ENCODE measurements at places on chromosomes 12 and 14. TPM values are rescaled to one million over a fixed set of nuclear protein-coding genes. Genes with fewer than 3 reads are reported as not detected.

DNA sequence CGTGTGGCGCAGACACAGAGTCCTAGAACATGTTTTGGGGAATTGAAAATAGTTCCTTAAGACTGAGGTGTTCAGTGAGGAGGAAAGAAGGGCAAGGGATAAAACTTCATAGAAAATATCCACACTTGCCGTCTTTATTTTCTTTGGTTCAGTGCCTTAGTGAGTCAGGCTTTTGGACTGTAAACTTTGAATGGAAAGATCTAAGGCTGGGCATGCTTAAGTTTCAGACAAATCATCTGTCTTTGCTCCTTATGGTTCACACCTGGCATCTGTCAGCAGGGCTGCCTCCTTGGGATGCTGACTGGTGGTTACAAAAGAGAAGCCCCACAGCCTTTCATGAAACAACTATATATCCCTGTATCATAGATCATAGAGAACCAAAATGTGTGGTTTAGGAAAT, 136.3 kb upstream of the PRICKLE1 start:
- no peak for DNase-seq

CHURC1 gene
- 83.8 TPM for total RNA-seq

DNA sequence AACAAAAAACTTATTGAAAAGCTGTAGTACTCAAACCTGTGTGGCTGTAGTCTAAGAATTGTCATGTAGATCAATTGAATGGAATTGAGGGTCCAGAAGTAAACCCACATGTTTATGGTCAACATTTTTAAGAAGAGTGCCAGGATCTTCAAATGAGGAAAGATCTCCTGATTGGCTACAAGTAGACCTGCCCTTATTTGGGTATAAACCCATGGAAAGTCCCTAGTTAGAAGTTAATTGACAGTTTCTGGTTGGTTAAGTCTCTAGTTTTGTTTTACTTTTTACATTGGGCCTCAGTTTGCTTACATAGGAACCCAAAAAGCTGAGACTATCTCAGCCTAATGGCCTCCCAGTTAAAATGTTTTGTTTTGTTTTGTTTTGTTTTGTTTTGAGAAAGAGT, 91.9 kb upstream of the RESF1 start:
- DNase-seq, result no peak

PPTC7 gene
- 34.5 TPM for total RNA-seq

PAPOLA gene
- total RNA-seq, result 255 TPM

VWF gene
- total RNA-seq, result not detected

KRT6C gene
- not detected for total RNA-seq

DNA sequence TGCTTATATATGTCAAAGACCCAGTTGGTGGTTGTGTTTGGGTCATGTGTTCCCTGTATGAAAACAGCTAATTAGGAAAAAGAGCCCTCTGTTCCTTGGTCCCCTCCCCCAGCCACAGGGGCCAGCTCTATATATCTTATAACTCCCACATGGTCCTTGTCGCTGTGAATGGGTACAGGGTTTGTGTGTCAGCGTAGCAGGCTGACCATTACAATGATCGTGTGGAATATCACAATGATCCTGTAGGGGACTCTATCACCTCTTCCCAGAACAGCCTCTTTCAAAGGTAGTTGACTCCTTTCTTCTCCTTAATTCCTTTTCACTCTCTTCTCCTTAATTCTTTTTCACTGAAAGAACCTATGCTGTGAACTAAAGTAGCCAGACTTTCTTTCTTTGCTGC, 51.6 kb upstream of the RIC8B start:
- DNase-seq, result no peak

- no peak for DNase-seq
Observed at GRCh38 chr14:104706733-104707607, 17.1 kb upstream of the ADSS1 start.

DNA sequence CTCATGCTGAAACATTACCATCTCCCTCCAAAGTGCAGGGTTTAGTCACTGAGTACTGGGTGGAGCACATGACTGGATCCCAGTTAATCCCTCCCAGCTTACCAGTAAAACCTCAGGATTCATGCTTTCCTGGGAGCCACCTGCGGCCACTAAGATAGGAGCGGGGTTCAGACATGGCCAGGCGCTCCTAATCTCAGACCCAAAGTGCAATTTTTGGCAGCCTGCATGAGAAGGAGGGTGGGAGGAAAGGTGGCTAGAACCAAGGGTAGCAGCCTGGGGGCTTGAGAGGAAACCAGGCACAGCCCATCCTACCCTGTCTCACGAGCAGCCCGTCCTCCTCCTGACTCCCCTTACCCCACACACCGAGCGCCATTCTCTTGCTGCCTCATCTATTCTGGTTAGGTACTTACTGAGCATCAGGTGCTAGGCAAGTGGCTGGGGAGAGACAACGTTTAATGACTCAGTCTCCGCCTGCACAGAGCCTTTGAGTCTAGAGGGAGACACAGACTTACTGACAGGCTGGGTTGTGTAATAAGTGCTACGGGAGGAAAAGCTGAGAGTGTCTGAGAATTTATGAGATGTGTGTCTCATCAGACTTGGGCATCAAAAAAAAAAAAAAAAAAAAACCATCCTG, 9.9 kb downstream of the GPRC5A start:
- no peak for DNase-seq

TAC3 gene
- not detected for total RNA-seq

GRCh38 chr12:40105265-40105514, 691 bp downstream of the SLC2A13 start:
- no peak for DNase-seq

DRAM1 gene
- total RNA-seq, result 9.6 TPM

AVPR1A gene
- not detected for total RNA-seq

DNA sequence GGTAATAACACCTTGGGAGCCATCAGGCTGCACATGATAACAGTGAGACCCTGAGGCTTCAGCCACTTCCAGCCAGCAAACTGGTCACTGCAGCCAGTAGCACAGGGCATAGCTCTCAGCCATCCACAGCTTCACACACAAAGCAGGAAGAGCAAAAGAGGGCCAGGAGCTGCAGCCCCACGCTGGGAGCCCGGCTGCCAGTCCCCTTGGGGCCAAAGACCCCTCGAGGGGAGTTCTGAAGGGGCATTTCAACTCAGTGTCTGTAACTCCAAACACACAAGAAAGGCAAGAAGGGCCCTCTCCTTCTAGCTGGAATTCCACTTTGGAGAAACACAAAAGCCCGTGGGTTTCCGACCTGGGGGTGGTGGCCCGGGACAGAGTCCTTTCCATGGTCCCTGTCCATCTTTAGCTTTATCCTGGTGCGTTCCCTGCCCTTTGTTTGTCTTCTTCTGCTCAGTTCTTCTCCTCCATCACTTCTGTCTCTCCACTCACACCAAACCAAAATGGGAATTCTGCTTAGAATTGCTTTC, 151.8 kb upstream of the FKBP4 start:
- no peak for DNase-seq

LBHD2 gene
- not detected for total RNA-seq

GRCh38 chr14:71050227-71050823, 143.1 kb downstream of the PCNX1 start:
- DNase-seq, result no peak

- DNase-seq, result no peak
Observed at GRCh38 chr12:91138337-91138920, 27.1 kb upstream of the LUM start.

GRCh38 chr12:53603196-53603595, 23.0 kb downstream of the ATF7 start:
- no peak for DNase-seq

- DNase-seq, result no peak
Observed at GRCh38 chr14:99426813-99427346, 53.8 kb downstream of the SETD3 start.

GRCh38 chr14:51318813-51319597, 79.0 kb downstream of the TMX1 start:
- no peak for DNase-seq

DNA sequence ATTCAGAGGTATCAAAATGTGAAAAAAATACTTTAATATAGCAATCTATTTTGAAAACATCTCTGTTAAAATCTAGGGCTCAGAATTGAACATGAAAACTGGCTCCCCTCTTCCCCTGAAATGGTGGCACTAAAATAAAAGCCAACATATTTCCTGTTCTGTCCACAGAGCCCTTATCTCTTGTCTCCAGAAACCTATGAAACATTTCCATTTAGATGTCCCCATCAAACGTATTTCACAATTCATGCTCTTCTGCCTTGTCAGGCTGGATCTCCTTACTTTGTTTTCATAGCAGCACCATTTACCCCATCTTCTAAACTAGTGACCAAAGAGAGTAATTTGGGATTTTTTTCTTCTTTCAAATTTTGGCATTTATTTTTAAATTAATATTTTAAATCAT, 42.4 kb downstream of the PDE3A start:
- no peak for DNase-seq

DNA sequence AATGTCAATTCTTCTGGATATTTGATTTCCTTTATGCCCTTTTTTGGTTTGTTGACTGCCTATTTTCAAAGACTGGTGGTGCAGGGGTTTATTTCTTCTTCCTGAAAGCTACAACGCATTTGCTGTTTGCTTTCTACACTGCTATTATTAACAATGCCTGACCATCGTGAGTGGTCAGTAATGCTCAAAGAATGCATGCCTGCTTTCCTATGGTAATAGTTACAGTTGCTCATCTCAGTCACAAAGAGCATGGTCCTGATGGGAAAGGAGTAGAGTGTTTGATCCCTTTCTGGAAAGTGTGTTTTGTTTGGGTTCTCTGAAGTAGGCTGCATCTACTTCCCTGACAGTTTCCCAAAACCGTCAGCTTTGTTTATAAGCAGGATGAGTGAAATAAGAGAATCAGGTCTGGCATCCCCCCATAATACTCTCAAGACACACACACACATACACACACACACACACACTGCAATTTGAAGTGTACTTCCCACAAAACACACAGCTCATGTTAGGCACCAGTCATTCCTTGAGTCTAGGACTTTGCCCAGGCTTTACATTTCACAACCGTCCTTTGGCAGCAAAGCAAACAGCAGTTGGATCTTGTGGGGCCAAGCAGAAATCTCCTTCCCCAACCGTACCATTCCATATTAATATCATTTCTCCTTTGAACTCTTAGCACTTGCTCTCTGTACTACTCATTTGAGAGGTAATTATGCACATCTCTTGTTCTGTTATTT, 56.6 kb downstream of the SUDS3 start:
- no peak for DNase-seq

GRCh38 chr12:125169451-125169850, 104.2 kb downstream of the AACS start:
- DNase-seq, result no peak

DNA sequence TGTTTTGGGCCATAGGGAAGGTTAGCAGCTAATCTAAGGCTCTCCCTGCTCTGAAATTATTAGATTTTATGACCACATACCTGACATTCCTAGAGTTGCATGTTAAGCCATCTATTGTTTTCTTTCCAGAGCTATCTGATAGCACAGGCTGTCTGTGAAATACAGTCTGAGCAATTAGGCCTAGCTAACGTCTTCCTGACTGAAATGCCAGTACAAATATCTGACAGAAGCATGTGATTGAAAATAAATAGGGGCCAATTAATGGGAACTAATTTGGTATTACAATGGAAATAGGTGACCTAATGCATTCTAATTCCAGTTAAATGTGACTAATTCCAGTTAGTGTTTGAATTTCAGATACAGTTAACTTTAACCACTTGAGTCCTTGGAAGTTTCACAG, 115.2 kb downstream of the C12orf75 start:
- DNase-seq, result no peak

PLCZ1 gene
- not detected for total RNA-seq

DNA sequence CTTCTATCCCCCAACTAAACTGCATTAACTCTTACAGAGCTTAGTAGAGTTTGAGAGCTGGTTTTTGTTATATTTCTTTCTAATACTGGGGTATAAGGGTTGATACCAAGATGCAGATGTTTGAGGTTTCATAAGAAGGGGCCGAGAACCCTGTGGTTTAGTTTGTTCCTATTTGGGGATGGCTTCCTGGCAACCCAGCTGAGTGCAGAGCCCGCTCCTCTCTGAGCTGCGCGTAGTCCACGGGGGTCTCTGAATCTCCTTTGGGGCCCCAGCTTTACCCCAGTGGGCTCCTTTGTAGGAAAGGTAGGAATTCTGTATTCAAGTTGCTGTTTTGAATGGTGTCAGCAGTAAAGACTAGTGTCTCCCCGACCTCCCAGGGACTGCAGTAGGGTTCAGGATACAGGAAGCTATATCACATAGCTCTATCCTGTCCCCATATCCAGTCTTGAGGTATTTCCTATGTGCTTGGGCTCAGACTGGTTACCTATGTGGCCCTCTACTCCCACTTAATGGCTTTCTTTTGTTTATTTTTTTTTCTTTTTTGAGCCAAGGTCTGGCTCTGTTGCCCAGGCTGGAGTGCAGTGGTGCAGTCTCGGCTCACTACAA, 25.4 kb downstream of the PLXNC1 start:
- no peak for DNase-seq

GRCh38 chr14:60238955-60239354, 10.1 kb upstream of the PPM1A start:
- no peak for DNase-seq

DNA sequence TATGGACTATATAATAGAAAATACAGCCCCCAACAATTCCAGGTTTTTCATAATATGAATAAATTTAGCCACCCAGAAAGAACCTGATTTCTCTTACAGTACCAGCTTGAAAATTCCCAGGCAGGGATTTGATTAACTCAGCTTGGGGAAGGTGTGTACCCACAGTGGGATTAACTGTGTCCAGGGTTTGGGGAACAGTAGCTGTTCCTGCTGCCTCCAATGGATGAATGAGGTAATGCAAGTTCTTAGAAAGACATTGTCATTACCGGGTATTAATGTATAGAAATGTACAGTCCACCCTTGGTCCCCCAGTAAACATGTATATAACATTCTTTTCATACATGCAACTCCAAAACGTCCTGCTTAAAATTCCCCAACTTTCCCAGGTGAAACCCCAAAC, 115.6 kb downstream of the LRIG3 start:
- no peak for DNase-seq

- DNase-seq, result no peak
Observed at GRCh38 chr12:690466-690865, 27.2 kb upstream of the NINJ2 start.

A2M gene
- not detected for total RNA-seq

DNA sequence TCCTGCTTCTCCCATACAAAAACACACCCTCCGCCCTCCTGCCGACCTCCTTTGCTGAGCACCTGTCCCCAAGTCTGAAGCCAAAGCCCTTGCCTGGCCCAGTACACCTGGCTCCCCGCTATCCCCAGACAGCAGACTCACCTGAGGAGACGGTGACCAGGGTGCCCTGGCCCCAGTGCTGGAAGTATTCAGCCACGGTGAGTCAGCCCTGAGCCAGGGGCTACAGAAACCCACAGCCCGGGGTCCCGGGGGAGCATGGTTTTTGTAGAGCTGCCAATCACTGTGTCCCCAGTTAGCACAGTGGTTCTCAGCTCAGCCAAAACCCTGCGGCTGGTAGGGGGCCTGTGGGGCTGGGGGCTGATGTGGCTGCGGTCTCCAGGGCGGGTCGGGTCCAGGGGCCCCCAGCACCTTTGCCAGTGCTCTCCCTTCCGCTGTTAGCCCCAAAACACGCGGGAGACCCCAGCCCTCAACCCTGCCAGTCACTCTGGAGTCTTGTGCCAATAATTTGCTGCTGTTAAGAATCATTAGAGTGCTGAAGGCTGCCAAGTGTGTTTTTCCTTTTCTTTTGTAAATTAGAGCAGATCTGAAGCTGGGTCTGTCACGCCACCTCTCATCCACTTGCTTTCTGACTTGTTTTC, 339.0 kb downstream of the TMEM121 start:
- DNase-seq, result no peak

Measured in activated B cell treated with CpG ODN at 0.5 μM for 24 hours (primary cell).